ENCODE measurements at places on chromosomes 7 and 10. TPM values are rescaled to one million over a fixed set of nuclear protein-coding genes. Genes with fewer than 3 reads are reported as not detected.

GRCh38 chr10:3054851-3055199 lies 12.5 kb upstream of the PFKP start:
- no peak for DNase-seq

MMRN2 gene
- total RNA-seq = 1.0 TPM

SFTPA1 gene
- not detected for total RNA-seq

- DNase-seq = peak; percentile 7
Measured at GRCh38 chr10:84727398-84727797, 399.0 kb downstream of the CCSER2 start.

CCL24 gene
- not detected for total RNA-seq

CPN1 gene
- total RNA-seq = not detected

DNA sequence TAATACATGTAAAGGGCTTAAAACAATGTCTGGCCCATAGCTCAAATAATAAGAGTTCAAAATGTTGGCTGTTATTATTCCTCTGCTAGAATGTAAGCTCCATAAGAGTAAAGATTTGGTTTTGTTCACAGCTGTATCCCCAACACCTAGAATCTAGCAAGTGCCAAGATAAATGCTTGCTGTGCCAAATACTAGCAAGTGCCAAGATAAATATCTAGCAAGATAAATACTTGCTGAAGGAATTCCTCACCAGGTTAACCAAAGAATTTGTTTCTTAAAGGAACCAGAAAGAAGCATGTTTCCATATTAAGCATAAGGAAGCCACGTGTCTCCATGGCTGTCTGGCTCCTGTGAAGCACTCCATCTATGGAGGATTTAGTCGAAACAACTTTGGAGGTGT lies 235.2 kb upstream of the SP4 start:
- no peak for DNase-seq

GRCh38 chr7:102425639-102426267 lies 7.6 kb upstream of the ORAI2 start:
- no peak for DNase-seq

- DNase-seq = no peak
Measured at GRCh38 chr10:44742248-44742647, 168.9 kb upstream of the TMEM72 start.

- DNase-seq = no peak
Measured at GRCh38 chr7:130655286-130655685, 13.3 kb downstream of the COPG2 start.

Data from GM23338 (cell line).